NCI-H1694 treated with DMSO at 0.1 percent for 48 hours (cell line): ENCODE measurements at places on chromosomes 2 and 18.

- peak; percentile 51 for DNase-seq
Measured at GRCh38 chr18:77127769-77128671, 4.6 kb downstream of the MBP start.

GRCh38 chr2:104040771-104041170, 813.1 kb upstream of the POU3F3 start:
- no peak for DNase-seq

DNA sequence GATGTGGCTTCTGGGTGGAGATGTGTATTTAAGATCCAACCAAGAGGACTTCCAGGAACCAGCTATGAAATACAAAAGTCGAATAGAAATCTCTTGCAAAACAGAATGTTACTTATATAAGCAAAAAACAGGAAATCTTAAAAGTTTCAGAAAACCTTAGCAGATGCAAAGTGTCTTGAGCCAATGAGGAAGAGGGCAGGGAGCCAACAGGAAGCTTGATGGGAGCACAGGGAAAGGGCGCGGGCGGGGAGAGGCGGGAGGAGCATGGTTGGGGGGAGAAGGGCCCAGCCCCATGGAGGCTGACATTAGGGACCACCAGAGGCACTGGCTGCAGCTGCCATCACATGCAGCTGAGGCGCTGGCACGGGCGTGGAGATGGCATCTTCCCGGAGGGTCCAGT, 203.3 kb downstream of the SNTG2 start:
- DNase-seq: no peak

- peak; percentile 43 for DNase-seq
Measured at GRCh38 chr2:240286596-240286995, 146.1 kb upstream of the OTOS start.

DNA sequence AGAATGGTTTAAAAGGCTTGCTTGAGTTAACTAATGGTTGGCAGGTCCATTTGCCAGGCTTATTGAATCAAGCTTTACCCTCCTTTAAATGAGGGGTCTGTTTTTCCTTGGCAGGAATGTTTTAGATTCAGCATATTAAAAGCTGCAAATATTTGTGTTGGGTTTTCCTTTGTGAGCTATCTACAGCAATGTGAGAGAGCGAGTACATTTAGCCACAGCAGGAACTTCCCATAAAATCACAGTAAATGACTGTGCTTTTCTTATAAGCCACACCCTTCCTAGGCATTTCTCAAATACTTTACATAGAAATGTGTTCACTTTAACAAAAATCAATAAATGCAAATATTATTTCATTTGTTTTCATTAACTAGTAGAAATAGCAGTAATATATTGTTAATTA, 23.9 kb downstream of the CALCRL start:
- DNase-seq: no peak

GRCh38 chr2:171553858-171554257, 31.6 kb downstream of the CYBRD1 start:
- DNase-seq: no peak

- DNase-seq: no peak
Measured at GRCh38 chr2:50865235-50865634, 166.7 kb downstream of the NRXN1 start.

DNA sequence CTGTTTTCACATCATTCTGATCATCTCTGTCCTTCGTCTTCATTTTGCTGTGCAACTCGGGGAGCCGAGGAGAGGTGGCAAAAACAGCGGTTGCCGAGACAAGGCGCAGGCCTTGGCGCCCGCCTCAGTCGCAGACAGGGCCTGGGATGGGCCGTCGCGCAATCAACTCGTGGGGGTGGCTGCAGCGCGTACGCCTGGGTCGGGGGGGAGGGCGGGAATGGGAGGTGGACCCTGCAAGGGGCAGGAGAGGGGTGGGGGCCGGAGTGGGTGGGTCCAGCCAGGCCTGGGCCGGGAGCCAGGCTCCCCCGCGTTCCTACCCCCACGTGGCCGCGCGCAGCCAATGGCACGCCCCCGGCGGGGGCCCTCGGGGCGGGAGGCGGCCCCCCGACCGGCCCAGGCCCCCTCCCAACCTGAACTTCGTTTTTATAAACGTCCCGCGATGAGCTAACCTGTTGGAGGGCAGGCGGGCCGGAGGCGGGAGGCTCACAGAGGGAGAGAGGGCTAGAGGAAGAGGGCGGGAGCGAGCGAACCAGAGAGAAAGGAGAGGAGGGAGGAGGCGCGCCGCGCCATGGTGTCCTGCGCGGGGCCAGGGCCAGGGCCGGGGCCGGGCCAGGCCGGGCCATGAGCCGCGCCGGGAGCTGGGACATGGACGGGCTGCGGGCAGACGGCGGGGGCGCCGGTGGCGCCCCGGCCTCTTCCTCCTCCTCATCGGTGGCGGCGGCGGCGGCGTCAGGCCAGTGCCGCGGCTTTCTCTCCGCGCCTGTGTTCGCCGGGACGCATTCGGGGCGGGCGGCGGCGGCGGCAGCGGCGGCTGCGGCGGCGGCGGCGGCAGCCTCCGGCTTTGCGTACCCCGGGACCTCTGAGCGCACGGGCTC, at the start of gene HOXD13:
Gene HOXD13 (plus strand): TSS at position 452 of the 875 bp plus-strand sequence. CDS start 170 bp downstream, at position 622.
- peak; percentile 3 for DNase-seq

- DNase-seq: no peak
Measured at GRCh38 chr2:209141818-209142217, 282.0 kb upstream of the MAP2 start.

DNA sequence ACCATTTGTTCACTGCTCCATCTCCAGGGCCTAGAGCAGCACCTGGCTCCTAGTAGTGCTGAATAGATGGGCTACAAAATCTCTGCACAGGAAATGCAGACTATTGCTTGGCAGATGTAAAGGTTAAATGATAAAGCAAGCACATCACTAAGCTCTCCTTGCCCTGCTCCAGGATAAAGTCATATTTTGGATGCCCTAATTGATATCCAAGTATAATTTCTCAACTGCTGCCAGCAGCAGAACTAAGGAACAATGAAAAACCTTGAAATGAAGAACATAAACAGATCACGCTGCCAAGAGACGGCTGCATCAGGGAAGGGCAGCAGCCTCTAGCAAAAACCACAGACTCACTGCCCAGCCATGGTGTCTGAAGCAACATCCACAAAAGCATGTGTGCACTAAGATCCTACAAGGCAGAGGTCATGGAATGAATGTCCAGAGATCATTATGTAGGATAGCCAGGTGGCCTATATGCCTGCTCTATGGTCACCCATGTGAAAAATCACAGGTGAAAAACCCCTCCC, 134.7 kb downstream of the TMEM163 start:
- no peak for DNase-seq

- DNase-seq: no peak
Measured at GRCh38 chr2:58138396-58139030, 91.9 kb downstream of the VRK2 start.

GRCh38 chr18:55356815-55357214, 231.2 kb downstream of the TCF4 start:
- DNase-seq: no peak

- DNase-seq: no peak
Measured at GRCh38 chr2:5932556-5933469, 240.6 kb downstream of the SOX11 start.

- no peak for DNase-seq
Measured at GRCh38 chr2:19102696-19103423, 255.6 kb downstream of the OSR1 start.

GRCh38 chr2:168703926-168704325, 98.5 kb upstream of the NOSTRIN start:
- no peak for DNase-seq

- no peak for DNase-seq
Measured at GRCh38 chr2:225996462-225996828, 596.9 kb downstream of the NYAP2 start.

DNA sequence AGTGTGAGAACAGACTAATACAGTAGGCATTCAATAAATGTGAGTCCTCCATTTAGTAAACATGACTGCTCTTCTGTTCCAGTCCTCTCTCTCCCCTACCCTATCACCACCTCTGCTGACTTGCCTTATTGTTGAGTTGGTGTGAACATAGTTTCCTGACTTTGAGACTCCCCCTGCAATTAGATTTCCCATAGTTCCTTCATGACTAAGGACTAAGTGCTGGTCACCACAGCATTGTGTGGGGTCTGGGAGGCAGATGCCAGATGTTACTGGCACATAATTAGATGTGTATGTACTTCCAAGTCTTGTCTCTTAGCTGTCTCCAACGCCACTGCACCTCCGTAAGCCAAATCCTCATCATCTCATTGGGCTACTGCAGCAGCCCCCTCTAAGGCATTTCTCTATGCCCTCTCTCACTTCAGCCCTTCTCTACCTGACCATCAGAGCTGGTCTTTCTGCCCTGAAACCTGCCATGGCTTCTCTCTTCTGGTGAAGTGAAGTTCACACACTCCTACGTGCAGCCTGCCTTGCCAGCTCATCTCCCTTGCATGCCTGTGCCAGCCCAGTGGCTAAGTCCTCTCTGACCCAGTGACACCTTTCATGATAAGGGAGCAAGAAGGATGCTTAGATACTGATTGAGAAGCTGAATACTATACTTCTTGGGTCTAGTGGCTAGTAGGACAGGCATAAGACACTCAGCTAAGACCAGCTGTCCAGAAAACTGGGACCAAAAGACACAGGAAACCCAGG, 81.6 kb upstream of the ALPP start:
- no peak for DNase-seq

- DNase-seq: no peak
Measured at GRCh38 chr2:148122788-148123187, 101.9 kb downstream of the MBD5 start.

GRCh38 chr2:8631465-8632005, 50.3 kb upstream of the ID2 start:
- DNase-seq: no peak

DNA sequence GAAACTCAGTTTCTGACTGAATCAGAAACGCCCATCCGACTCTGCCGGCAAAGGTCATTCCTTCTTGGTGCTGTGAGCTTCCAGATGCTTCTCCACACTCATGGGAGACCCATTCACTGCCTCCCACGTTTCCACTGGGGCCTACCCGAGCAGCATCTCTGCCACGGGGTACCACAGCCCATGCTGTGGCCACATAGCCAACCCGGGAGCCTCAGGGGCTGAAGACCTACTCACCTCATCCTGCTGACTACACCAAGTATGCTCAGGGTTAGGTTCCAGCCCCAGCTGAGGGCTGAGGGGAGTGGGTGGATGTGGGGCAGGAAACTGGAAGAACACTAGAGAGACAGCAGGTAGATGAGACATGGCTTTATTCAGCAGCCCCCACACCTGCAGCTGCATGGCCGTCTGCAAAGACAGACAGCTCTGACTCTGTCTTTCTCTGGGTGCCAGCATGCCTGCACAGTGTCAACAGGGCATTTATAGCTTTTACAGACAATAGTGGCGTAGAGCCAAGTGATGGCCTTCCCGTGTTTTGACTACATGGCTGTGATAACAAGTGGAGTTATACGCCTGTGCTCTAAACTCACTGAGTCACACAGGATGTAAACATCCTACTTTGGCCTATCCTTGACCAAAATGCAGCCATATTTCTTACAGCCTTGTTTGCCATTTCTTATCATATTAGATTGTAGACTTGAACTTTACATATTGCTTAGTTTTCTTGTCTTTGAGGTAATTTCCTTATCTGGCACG, 16.5 kb upstream of the KLHL23 start:
- DNase-seq: no peak

- no peak for DNase-seq
Measured at GRCh38 chr2:45776160-45776955, 124.9 kb downstream of the PRKCE start.

DNA sequence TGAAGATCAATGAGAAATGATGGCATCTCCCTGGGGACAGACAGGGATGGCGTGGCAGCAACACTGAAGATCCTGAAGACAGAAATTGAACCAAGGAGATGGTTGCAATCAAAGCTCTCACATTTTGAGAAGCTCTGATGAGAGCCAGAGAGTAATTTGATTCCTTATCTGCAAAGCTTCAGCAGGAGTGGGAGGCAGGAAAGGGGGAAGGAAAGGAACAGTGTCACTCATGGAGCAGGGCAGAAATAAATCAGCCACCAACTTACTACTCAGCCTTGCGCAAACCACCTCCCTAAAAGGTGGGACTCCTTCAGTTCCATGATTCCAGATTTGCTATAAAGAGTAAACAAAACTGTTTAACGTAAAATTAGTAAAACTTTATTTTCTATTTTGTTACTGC, 119.2 kb downstream of the CACNB4 start:
- DNase-seq: no peak

- no peak for DNase-seq
Measured at GRCh38 chr18:2990956-2991640, 21.8 kb downstream of the LPIN2 start.

DNA sequence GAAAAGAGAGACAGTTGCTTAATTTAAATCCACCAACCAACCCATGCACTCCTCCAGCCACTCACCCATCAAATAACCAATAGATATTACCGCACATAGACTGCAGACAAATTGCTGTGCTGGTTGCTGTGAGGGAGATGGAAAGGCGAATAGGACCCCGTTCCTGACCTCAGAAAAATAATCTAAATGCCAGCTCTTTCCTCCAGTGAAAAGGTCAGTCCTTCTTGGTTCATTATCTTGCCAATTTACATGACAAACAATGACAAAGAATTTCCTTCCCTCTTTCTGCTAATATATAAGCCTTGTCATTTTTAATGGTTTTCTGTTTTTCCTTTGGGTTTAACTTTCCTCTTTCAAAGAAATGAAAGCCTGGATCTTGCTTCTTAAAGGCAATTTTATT, 61.6 kb downstream of the MEP1B start:
- no peak for DNase-seq

GRCh38 chr2:134713176-134713575, 5.6 kb downstream of the TMEM163 start:
- DNase-seq: no peak

DNA sequence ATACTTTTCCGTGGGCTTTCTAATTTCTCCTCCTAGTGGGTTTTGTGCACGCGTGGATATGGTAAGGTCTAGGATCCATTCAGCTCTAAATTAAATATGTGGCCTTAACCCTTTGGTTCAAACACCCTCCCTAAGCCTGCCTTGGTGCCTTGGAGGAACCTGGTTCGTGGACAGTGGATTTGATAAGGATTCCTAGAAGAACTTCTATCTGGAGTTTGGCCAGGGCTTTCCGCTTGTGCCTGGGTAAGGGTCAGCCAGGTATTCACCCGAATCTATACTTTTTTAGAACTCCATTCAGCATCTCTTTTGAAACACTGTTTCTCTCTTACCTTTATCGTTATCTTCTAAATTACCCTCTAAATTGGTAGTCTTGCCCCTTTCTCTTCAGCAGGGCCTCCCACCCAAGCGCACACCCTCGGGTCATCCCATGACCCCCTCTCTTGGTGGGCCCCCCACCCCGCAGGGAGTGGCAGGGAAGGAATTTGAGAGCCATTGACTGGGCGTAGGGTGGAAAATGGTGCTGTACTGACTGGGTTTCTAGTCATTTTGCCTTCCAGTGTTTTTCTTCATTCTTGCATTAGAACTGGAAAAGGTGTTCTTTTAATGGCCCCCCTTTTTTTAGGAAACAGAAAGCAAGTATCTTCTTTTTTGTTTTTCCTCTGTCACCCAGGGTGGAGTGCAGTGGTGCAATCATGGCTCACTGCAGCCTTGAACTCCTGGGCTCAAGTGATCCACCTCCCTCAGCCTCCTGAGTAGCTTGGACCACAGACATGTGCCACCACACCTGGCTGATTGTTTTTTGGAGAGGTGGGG, 1.8 kb downstream of the SOCS6 start:
- no peak for DNase-seq
